ENCODE measurements at places on chromosomes 4 and X.

DNA sequence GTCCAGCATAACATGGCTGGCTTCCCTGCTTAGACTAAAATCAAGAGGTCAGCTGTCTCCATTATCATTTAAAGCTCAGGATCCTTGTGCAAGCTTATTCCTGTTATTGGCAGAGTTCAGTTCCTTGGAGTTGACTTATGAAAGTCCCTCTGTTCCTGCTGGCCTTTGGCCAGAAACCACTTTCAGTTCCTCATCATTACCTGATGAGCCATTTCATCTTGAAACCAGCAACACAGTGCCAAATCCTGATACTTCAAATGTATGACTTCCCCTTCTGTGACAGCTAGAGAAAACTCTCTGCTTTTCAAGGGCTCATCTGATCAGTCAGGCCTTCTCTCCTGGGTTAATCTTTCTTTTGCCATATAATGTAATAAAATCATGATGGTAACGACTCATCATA is 110.6 kb upstream of the FSTL5 start:
- DNase-seq: no peak

GRCh38 chr4:179097741-179098140 is 1655.5 kb upstream of the AGA start:
- DNase-seq: no peak

GRCh38 chr4:184420402-184420801 is 53.9 kb downstream of the IRF2 start:
- no peak for DNase-seq

- DNase-seq: no peak
These were observed 61.6 kb downstream of the KIT start for GRCh38 chr4:54719378-54719777.

DNA sequence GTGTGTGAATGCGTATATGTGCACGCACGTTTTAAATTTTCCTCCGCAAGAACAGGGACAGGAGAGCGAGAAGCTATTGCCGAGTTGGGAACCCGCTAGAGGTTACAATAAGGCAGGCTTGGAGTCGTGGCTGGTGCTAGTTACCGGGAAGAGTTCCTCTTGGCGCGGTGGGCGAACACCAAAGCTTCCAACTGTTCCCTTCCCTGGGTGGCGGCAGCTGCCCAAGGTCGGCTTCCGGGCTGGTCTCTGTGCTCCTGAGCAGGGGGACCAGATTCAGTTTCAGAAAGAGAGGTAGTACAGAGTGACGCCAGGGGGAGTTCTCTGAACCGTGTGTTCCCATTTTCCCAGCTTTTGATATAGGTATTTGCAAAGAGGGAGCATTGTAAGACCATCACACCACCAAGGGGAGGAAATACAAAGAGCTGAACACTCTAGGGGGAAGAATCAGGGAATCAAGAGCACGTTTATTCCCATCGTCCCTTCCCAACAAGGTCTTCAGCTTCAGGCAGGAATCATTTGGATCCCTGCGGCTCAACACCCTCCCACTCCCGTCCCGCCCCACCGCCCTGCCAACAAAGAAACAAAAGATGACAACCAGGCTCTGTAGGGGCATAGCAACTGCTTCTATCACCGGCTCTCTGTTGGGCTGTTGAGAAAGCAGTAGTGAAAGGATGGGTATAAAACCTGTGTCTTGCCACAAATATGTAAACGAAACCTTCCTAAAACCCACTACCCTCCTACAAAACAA is 113.6 kb upstream of the TEX13C start:
- DNase-seq: peak; percentile 2

- no peak for DNase-seq
These were observed 56.1 kb upstream of the PPP4R3C start for GRCh38 chrX:27519226-27519625.

- no peak for DNase-seq
These were observed 2.6 kb upstream of the VSIG4 start for GRCh38 chrX:66042307-66043077.

- no peak for DNase-seq
These were observed 95.0 kb downstream of the CAMK2D start for GRCh38 chr4:113666386-113667114.

Data from AG08396 (cell line).